Fibroblast of upper back skin (primary cell): ENCODE measurements at places on chromosomes 11 and 22.
A peak's percentile ranks its signal among the peaks of the same experiment; 100 is the strongest.

DNA sequence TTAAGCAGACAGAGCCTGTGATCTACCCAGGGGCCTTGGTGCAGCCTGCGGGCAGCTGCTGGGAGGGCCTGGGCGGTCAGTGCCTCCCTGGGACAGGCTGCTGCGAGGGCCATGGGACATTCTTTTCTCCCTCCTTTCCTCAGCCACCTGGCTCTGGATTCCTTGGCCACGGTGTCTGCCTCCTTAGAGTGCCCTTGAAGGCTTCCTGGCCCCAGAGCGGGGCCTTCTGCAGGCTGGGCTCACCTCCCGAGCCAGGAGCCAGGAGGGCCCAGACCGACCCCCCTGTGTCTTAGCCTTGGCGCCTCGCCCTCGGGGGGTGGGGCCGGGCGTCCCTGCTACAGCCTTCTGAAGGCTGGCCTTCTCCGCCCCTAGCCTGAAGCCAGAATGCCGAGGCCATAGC lies 231.2 kb downstream of the TBC1D22A start:
- no peak for DNase-seq

DNA sequence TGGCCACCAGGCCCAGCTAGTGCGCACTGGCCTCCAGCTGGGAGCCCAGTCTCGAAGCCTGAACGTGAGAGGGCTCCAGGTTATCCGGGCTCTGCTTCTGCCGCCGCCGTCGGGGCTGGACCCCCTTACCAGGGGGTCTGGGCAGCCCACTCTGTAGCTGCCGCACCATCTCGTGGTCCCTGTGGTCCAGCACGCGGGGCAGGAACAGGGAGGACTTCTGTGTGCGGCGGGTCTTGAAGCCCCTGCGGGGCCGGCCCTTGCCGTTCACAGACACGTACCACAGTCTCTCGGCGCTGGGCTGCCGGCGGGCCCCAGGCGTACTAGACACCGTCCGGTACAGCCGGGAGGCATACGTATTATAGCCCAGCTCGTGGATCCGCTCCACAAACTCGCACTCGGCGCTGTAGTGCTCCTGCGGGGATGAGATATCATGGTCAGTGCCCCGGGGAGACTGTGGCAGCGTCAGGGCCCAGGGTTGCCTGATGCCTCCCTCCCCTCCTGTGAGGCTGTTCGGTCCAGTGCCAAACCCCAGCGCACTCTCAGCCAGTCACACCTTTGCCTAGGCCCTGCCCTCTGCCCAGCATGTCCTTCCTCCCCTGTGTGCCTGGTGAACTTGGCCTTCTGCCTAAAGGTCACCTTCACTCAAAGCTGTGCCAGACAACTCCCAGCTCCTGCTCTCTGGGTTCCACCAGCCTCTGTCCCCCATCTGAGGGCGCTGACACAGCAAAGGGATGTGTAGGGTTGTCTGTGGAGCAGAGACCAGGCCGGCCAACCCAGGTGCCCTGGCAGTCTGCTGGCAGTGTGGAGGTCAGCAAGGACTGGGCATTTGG lies 8.7 kb downstream of the FGF3 start:
- DNase-seq: no peak

- DNase-seq: no peak
These were observed 60.4 kb downstream of the MCHR1 start for GRCh38 chr22:40739721-40740120.

GRCh38 chr11:86938203-86938899 lies 16.8 kb downstream of the FZD4 start:
- DNase-seq: no peak

DNA sequence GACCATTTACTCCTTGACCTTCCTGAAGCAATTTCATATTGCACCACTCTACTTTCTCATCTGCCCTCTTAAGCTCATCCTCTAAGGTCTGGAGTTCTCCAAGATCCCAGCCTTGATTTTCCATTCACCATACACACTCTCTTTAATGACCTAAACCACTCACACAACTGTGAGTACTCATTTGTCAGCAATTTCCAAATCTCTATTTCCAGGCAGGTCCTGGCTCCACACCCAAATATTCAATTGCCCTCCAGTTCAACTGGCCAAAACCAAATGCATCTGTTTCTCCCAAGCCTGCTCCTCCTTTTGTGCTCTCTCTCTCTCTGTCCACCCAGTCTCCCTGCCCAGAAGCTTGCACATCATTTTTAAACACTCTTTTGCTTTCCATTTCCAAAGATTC lies 39.6 kb downstream of the NEU3 start:
- no peak for DNase-seq

DNA sequence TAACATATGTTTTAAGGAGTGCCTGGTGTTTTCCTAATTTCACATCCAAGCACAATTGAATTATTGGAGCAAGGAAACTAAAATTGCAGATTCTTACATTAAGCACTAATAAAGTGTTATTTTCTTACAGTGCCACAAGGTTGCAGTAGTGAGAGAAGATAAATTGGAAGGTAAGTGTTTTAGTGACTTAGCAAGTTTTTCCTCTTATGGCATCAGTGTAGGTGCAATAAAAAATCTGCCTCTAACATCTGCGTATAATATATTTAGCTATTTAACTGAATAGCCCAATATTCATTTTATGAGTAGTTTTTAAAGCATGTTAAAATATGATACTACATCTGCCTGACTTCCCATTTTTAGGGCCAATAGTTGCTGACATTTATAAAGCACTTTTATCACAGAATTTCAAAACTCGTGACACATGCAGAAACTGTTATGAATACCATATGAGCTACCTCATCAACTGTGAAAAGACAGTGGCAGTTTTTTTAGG lies 19.0 kb downstream of the POLD3 start:
- DNase-seq: peak; percentile 70

DNA sequence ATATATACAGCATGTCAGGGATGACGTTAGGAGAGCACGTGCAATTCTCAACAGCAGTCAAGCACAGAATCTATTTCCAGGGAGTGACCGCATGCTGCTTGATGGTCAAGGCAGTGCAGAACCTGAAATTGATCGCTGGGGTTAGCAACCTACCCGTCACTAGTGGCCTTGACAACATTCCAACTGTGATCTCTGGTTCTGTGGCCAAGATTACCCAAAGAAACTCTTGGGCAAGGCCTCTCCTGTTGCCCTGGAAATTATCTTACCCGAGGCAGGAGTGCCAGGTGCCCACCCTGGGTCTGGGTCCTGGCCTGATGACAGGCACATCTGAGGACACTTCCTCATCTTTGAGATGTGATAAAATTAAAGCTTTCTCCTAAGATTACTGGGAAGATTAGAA lies 2.2 kb downstream of the TM7SF2 start:
- no peak for DNase-seq

- no peak for DNase-seq
These were observed 151.8 kb upstream of the CCDC90B start for GRCh38 chr11:83437939-83438338.

GRCh38 chr11:110613197-110613918 lies 98.9 kb downstream of the ARHGAP20 start:
- no peak for DNase-seq

DNA sequence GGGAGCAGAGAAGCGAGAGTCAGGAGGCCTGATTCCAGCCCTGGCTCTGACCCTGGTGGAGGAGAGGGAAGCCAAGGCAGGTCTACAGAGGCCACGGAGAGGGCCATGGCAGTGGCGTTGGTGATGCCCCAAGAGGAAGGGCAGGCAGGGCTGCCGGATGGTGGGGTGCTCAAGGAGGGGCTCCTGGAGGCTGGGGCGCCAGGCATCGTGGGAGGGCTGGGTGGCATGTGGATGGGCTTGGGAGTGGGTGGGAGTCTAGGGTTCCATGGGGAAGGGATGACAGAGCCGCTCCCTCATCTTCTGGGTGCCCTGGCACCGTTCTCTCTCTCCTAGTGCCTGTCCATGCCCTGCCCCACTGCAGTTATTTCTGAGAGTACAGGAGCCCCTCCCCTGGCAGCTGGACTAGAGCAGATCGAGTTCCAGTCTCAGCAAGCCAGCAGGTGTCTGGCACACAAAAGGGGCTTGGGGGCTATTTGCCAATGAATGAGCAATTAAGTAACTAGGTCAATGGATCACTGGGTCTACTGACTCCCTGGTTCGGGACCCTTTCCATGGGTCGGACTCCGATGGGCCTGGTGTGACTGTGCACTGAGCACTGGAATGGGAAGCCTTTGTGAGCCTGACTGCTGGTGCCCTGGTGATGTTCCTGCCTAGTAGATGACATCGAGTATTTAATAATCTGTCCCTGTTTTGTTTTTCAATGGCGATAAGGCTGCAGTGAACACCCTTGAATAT lies 570.0 kb downstream of the TBC1D22A start:
- DNase-seq: no peak

DNA sequence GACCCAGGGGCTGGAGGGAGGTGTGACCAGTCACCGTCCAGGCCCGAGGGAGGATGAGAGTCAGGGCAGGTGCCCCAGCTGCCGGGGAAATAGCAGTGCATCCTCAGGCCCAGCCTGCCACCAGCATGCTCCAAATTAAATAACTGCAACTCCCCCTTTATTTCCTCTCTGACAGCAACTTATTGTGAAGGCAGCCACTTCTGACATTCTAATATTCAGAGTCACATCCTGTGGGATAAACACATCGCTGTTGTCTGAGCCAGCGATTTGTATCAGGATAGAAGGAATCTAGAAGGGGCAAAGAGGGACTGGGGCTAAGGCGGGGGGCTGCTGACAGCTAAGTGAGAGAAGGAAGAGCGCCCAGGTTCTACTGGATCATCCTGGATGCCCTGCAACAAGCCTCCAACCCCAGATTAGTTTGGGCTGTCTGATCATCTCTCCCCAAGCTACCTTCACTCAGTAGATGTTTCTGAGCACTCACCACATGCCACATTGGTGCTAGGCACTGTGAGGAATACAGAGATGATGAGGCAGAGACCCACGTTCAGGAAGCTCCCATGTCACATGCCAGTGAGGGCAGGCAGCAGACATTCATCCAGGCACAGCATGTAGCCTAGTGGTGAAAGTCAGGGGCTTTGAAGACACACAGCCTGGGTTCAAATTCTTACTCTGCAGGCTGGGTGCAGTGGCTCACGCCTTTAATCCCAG lies 214.1 kb downstream of the BUD13 start:
- peak; percentile 69 for DNase-seq

DNA sequence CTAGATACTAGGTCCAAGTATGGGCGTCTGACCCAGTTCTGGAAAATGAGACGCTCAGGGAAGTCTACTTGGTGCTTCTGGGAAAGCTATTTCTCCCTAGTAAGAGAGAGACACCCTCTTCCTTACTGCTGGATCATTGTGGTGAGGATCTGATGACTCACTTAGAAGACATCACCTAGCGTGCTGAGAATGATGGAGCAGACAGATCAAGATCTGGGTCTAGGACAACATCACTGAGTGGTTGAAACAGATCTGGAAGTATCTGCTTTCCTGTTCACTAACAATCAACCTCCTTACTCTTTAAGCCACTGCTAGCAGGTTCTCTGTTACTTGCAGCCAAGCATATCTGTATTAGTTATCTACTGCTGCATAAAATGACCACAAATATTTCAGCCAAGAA lies 38.3 kb upstream of the HMGXB4 start:
- peak; percentile 69 for DNase-seq

DNA sequence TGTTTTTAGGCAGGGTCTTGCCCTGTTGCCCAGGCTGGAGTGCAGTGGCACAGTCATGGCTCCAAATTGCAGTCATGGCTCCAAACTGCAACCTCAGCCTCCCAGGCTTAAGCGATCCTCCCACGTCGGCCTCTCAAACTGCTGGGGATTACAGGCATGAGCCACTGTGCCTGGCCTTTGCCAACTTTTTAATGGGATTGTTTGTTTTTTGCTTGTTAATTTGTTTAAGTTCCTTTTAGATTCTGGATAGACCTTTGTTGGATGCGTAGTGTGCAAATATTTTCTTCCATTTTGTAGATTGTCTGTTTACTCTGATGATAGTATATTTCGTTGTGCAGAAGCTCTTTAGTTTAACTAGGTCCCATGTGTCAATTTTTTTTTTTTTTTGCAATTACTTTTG lies 10.0 kb upstream of the SCGB1D1 start:
- no peak for DNase-seq

GRCh38 chr11:36417154-36417553 lies 92.9 kb downstream of the TRAF6 start:
- no peak for DNase-seq

- peak; percentile 1 for DNase-seq
These were observed at the start of gene PRAME for GRCh38 chr22:22558972-22559603. Gene PRAME (minus strand): TSS chr22:22559265. CDS start chr22:22556832, 2,433 bp downstream.

- no peak for DNase-seq
These were observed 52.0 kb downstream of the CBL start for GRCh38 chr11:119258180-119258579.

DNA sequence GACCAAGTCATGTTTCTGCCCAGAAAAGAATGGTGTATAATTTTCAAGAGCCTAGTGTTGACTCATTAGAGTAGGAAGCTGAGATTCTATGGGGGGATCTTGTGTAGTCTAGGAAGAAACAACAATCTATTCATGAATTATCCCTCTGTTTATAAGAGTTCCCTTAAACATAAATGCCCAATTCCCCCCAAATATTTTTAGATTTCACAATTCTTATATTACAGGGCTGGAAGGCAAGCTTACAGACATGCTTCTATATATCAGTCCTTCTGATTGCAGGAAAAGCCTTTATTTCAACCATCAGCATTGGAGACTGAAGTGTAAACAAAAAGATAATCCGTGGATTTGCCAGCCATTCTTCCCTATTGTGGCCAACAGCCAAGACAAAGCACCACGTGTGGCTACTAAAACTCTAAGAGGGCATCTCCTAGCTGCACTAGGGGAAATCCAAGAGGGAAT lies 71.4 kb downstream of the NAT10 start:
- DNase-seq: no peak

DNA sequence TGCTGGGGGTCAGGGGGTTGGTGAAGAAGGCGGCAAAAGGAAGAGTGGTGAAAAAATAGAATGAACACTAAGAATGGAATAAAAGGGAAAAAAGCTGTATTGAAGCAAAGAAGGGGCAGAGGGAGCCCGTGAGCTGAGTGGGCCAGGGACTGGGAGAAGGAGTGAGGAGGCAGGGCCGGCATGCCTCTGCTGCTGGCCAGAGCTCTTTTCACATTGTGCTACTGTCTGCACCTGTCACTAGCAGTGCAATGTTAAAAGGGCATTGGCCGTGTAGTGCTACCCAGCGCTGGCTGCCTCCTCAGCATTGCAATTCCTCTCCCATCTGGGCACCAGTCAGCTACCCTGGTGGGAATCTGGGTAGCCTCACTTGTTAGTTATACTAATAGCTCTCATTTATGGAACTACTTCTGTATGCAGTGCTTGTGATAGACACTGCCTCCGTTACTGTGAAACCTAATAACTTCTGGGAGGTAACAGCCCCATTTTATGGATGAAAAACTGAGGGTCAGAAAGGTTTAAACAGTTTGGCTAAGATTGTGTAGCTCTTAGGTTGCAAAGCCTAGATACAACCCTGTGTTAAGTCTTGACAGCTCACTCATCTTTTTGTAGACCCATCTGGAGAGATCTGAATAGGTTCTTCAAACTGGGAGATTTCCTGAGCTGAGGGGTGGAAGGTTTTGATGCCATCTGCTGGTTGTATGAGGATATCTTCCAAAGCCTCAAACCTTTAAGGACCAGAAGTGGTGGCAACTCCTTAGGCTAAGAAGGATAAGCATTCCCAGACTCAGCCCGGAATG lies 8.5 kb downstream of the YPEL4 start:
- DNase-seq: peak; percentile 61
